Neural cell (in vitro differentiated cells): ENCODE measurements at places on chromosomes 4 and X. TPM values are rescaled to one million over a fixed set of nuclear protein-coding genes. Genes with fewer than 3 reads are reported as not detected.

The KLHL4 gene
- 2.8 and 4.7 TPM in 2 replicates for polyA plus RNA-seq

The GNRHR gene
- polyA plus RNA-seq, result not detected in 2 replicates

The TADA2B gene
- 13.9 and 14.9 TPM in 2 replicates for polyA plus RNA-seq

The LRCH2 gene
- 43.3 and 46.6 TPM in 2 replicates for polyA plus RNA-seq

The NEIL3 gene
- polyA plus RNA-seq, result 0.15 TPM in 1 of 2 replicates, not detected in the other

The RADX gene
- 67.5 and 78.9 TPM in 2 replicates for polyA plus RNA-seq

The CENPVL2 gene
- polyA plus RNA-seq, result 3.2 and 5.6 TPM in 2 replicates

The NSG1 gene
- polyA plus RNA-seq, result 847 and 921 TPM in 2 replicates

The SOWAHD gene
- 1.0 TPM in 1 of 2 replicates, not detected in the other for polyA plus RNA-seq

The MBNL3 gene
- polyA plus RNA-seq, result 0.09 and 0.22 TPM in 2 replicates

The MAGEB1 gene
- not detected in 2 replicates for polyA plus RNA-seq

The ABCG2 gene
- polyA plus RNA-seq, result not detected in 2 replicates

The TRIM61 gene
- not detected in 2 replicates for polyA plus RNA-seq

The ASB12 gene
- 1.2 and 1.5 TPM in 2 replicates for polyA plus RNA-seq

The TRIM60 gene
- polyA plus RNA-seq, result not detected in 2 replicates

The FAM133A gene
- polyA plus RNA-seq, result 4.9 and 6.4 TPM in 2 replicates

The GPRASP3 gene
- polyA plus RNA-seq, result 16.4 and 16.5 TPM in 2 replicates

The CHRDL1 gene
- polyA plus RNA-seq, result 2.0 and 3.3 TPM in 2 replicates

The CENPVL1 gene
- 3.2 and 5.6 TPM in 2 replicates for polyA plus RNA-seq

The DDX53 gene
- not detected in 2 replicates for polyA plus RNA-seq

The ZFYVE28 gene
- polyA plus RNA-seq, result 2.4 and 2.6 TPM in 2 replicates

The PCDH19 gene
- polyA plus RNA-seq, result 8.2 and 8.4 TPM in 2 replicates

The TIGD2 gene
- polyA plus RNA-seq, result 4.7 and 5.9 TPM in 2 replicates

The XAGE1A gene
- polyA plus RNA-seq, result not detected in 2 replicates

The UTP14A gene
- polyA plus RNA-seq, result 9.3 and 10.5 TPM in 2 replicates

The GPR119 gene
- not detected in 2 replicates for polyA plus RNA-seq

The HAUS3 gene
- polyA plus RNA-seq, result 29.0 and 34.2 TPM in 2 replicates

The POF1B gene
- not detected in 2 replicates for polyA plus RNA-seq

The RENBP gene
- 0.89 and 2.5 TPM in 2 replicates for polyA plus RNA-seq
